Anterior cingulate cortex (tissue), 58 donors: ENCODE measurements at places on chromosomes 2 and 18.

DNA sequence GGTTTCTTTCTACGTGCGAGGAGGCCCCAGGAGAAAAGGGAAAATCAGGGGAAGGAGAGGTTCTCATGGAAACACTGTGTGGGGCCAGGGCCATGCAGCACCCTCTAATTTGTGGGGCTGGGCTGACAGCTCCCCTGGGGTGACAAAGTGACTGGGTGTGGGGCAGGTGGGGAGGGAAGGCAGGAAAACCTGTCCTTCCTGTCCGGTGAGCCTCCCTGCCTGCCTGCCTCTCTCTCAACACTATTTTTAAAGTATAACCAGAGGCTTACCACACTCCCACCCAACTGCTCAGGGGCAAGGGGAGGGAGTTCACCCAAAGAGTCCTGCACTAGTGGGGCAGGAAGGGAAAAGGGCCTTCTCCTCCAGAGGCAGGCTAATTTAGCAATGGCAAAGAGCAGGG lies 10.5 kb upstream of the EPAS1 start:
- DNase-seq, result no peak

DNA sequence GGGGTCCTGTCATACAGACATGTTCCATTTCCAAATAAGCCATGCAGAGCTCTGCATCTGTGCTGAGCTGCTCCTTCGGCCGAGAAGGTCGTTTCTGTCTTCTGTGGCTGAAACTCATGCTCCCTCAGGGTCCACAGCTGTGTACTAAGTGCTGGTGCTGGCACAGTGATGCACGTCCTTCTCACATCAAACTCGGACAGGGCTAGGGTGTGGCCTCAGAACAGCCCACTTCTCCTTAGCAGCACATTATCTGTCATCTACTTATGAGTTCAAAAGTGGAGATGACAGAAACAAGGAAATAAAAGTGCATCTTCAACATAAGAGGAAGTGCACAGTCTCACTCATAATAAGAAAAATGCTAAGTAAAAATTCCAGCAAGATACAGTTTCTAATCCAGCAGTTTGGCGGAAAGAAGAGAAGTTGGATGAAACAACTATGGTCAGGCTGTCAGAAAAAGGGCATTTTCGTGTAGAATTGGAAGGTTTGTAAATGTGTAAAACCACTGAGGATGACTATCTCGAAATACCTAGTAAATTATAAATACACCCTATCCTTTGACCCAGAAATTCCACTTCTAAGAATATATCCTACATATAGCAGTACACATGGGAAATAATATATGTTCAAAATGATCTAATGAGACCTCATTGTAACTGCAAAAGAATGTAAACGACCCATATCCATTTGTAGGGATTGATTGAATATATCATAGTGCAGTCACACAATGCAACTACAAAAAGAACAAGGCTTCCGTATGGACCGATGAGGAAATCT lies 53.7 kb upstream of the APCDD1 start:
- DNase-seq, result no peak

- no peak for DNase-seq
Measured at GRCh38 chr2:172323256-172323655, 104.1 kb upstream of the ITGA6 start.

- no peak for DNase-seq
Measured at GRCh38 chr2:207283356-207283755, 117.6 kb upstream of the KLF7 start.

DNA sequence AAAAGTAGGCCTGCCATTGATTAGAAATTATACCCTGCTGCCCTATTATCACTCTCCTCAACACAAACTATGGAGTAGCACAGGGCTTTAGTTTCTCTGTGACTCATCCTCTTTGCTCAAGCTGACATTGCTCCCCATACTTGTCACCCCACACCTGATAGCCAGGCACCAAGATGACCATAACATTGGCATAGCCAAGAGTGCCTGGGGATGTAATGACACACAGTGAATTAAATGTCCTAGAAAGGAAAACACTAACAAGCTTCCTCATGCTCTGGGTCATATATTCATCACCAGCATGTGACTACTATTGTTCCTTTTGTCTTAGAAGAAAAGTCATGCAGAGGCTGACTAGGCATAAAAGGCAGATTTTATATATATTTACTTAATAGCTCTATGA lies 137.8 kb upstream of the RND3 start:
- DNase-seq, result no peak

DNA sequence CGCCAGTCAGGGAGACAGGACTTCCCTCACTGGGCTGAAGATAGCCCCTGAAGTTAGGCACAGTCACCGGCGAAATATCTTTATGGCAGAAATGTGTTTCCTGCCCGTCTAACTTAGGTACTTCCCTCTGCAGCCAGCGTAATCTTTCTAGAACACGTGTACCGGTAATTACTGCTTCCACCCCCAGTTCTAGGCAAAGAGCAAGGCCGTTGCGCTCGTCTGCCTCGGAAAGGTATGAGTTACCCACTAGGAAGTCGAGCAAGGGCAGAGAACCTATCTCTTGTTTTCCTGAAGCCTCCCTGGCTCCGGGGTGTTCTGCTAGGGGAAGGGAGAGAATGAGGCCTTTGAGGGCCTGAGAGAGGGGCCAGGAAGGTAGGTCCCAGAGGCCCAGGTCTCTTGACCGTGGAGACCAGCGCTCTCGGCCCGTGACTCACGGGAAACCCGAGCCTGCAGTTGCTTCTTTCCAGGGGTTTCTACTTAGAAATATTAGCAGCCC lies 70.0 kb downstream of the TWSG1 start:
- no peak for DNase-seq

- no peak for DNase-seq
Measured at GRCh38 chr2:15323227-15323626, 237.9 kb downstream of the NBAS start.

DNA sequence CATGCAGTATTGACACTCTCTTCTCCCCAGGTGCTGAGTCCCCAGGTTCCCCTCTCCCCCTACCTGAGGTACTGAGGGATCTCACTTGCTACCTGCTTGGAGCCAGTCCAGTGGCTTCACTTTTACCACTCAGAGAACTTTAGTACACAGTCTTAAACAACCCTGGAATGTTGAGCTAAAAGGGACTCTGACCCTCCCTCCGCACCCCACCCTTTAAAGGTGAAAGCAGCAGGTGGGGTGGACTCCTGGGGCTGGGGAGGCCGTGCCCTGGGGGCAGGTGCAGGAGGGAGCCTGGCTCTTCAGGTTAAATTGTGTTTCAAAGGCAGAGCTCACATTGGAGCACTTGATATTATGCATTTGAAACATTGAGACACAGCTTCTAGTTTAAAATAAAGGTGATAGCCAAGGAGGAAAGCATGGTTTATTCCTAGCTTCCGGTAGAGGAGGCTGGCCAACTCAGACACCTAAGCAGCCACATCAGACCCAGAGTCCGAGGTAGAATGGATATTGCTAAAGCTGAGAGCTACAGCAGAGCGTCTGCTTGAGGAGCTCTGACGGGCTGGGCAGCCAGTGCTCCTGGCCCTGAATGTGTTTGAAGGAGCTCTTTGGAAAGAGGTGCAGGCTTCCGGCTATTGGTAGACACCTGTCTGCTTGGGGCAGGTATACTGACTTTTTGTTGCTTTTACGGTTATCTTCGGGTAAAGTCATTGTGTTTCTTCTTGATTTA lies 196.4 kb downstream of the AGAP1 start:
- no peak for DNase-seq

GRCh38 chr2:223618172-223619035 lies 16.2 kb upstream of the SCG2 start:
- no peak for DNase-seq

GRCh38 chr18:69444221-69444620 lies 43.5 kb downstream of the DOK6 start:
- no peak for DNase-seq

DNA sequence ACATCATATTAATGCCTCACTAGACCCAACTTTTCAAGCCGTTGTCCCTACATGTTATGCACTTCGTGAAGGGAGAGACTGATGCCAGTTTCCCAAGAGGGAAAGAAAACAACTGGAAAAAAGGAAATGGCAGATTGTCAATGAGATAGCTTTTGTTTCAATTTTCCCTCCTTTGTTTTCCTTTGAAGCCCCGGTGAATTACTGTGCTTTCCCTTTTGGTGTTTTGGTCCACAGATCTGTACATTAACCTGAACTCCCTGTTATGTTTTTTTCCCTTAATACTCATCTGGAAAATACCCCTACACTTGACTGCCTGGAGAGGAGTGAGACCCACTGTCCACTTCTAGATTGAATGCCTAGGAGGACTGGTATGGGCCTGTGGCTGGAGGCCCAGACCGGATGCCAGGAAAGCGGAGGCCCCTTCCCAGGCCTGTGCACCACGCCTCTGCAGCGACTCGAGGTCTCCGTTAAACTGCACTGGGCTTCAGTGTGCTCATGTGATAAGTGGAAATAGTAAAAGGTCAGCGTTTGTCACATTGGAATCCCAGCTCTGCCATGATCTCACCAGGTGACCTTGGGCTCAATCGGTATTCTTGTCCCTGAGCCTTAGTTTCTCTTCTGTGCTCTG lies 106.4 kb downstream of the GATA6 start:
- DNase-seq, result no peak
